ENCODE measurements at places on chromosomes 16 and 17.

GRCh38 chr16:86338403-86339115 lies 171.8 kb upstream of the FOXF1 start:
- DNase-seq, result no peak

- DNase-seq, result no peak
These were observed 668.8 kb downstream of the WWOX start for GRCh38 chr16:78768226-78768625.

DNA sequence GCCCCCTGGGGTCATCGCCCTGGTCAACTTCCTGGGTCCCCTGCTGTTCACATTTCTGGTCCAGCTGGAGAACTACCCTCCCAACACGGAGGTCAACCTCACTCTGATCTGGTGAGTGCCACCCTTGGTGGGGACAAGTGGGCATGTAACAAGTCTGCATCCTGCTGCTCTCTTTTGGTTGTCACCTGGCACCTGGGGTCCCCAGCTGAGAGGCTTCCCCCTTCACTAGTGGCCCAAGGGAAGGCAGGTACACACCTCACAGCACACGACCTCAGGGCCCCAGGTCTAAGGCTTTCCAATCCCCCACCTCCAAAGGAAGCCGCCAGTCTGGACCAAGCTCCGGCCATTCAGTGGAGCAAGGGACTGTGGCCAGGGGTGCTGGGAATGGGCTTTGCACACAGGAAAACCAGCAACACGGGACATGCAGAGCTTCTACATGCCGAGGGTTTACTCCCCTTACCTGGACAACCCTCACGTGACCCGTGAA lies 4.4 kb downstream of the TMC8 start:
- no peak for DNase-seq

- no peak for DNase-seq
These were observed 53.9 kb upstream of the CCL2 start for GRCh38 chr17:34201225-34201624.

DNA sequence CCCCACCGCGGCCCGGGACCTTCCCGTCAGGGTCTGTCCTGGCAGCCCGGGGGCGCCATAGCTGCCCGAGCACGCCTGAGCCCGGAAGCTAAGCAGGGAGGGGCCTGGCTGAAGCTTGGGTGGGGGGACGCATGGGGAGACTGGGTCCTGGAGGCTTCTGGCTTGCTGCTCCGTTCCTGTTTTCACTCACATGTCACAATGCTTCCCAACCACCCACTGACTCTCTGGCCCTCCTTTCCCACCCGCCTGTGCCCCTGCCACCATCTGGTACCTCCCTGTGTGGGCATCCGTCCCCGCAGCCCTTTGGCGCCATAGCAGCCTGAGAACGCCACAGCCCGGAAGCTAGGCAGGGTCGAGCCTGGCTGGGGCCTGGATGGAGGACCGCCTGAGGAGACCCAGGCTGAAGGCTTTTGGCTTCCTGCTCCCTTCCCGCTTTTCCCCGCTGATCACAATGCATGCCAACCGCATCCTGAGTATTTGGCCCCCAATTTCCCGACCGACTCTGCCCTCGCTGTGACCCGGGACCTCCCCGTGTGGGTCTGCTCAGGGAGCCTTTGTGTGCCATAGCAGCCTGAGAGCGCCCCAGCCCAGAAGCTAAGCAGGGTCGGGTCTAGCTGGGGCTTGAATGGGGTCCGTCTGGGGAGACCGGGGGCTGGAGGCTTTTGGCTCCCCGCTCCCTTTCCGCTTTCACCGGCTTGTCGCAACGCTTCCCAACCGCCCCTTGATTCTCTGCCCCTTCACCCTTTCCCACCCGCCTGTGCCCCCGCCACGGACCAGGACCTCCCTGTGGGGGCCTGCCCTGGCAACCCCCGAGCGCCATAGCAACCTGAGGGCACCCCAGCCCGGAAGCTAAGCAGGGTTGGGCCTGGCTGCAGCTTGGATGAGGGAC lies 2290.1 kb downstream of the TP53TG3F start:
- DNase-seq, result no peak

- DNase-seq, result no peak
These were observed 158.8 kb downstream of the CCDC182 start for GRCh38 chr17:57586196-57586740.

- DNase-seq, result no peak
These were observed 878 bp upstream of the RNF157 start for GRCh38 chr17:76241204-76241538.

GRCh38 chr17:15918661-15919259 lies 26.2 kb upstream of the ADORA2B start:
- no peak for DNase-seq

DNA sequence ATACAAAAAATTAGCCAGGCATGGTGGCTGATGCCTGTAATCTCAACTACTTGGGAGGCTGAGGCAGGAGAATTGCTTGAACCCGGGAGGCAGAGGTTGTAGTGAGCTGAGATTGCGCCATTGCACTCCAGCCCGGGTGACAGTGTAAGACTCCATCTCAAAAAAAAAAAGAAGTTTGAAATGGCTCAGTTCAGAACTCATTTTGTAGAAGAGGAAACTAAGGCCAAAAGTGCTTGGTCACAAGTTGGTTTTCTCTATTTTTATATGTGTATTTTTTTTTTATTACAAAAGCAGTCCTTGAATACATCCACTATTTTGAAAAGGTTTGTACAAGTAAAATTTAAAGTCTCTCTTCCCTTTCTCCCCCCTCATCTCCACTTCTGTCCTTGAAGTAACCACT lies 5.5 kb downstream of the TAC4 start:
- DNase-seq, result no peak

- no peak for DNase-seq
These were observed 13.6 kb downstream of the MFSD11 start for GRCh38 chr17:76751416-76751993.

GRCh38 chr17:19418251-19418992 lies 7.4 kb downstream of the RNF112 start:
- DNase-seq, result no peak

- no peak for DNase-seq
These were observed 14.0 kb downstream of the MED13 start for GRCh38 chr17:62051053-62051452.

- no peak for DNase-seq
These were observed 20.9 kb upstream of the CRHR1 start for GRCh38 chr17:45763182-45763581.

GRCh38 chr17:42072323-42073187 lies 22.2 kb upstream of the C17orf113 start:
- DNase-seq, result no peak

GRCh38 chr16:3461151-3461550 lies 17.7 kb downstream of the NAA60 start:
- peak; percentile 26 for DNase-seq

Data from stimulated activated CD4-positive, alpha-beta T cell treated with anti-CD3 and anti-CD28 coated beads, Interleukin-4, amount 100 ng/mL, for 4 hours (primary cell).